Placental epithelial cell (primary cell): ENCODE measurements at places on chromosomes 11 and 22. TPM values are rescaled to one million over a fixed set of nuclear protein-coding genes. Genes with fewer than 3 reads are reported as not detected.

Gene IGSF9B
- total RNA-seq, result not detected in 2 replicates

Gene MYEOV
- not detected in 2 replicates for total RNA-seq

Gene INPP5J
- 0.43 and 0.79 TPM in 2 replicates for total RNA-seq

Gene IRAG1
- 0.76 and 1.2 TPM in 2 replicates for total RNA-seq

Gene FIBIN
- under 0.01 and 0.11 TPM in 2 replicates for total RNA-seq

Gene ACR
- not detected in 2 replicates for total RNA-seq

Gene SCYL1
- total RNA-seq, result 134 and 143 TPM in 2 replicates

Gene ENTHD1
- total RNA-seq, result not detected in 2 replicates

Gene SLN
- total RNA-seq, result not detected in 2 replicates

Gene RNF214
- 12.3 and 14.1 TPM in 2 replicates for total RNA-seq

Gene RIBC2
- total RNA-seq, result 0.65 and 2.0 TPM in 2 replicates

Gene ZW10
- 15.3 and 23.7 TPM in 2 replicates for total RNA-seq

Gene LMO2
- 0.39 and 2.3 TPM in 2 replicates for total RNA-seq

Gene CCDC116
- total RNA-seq, result 0.11 and 0.79 TPM in 2 replicates

Gene SNX32
- 1.1 and 5.5 TPM in 2 replicates for total RNA-seq

Gene HEPHL1
- under 0.01 and 0.11 TPM in 2 replicates for total RNA-seq

Gene TPBGL
- under 0.01 TPM in 2 replicates for total RNA-seq

Gene FGF19
- not detected in 2 replicates for total RNA-seq

Gene AIFM3
- total RNA-seq, result 0.43 and 2.0 TPM in 2 replicates

Gene PDXP
- total RNA-seq, result 2.0 and 4.0 TPM in 2 replicates

Gene OR6Q1
- total RNA-seq, result not detected in 2 replicates

Gene SMIM35
- total RNA-seq, result not detected in 2 replicates

Gene KIRREL3
- 3.5 and 17.8 TPM in 2 replicates for total RNA-seq

Gene VSTM5
- 0.39 and 0.87 TPM in 2 replicates for total RNA-seq
